NCI-H2081 (cell line): ENCODE measurements at places on chromosomes 5 and 9.

DNA sequence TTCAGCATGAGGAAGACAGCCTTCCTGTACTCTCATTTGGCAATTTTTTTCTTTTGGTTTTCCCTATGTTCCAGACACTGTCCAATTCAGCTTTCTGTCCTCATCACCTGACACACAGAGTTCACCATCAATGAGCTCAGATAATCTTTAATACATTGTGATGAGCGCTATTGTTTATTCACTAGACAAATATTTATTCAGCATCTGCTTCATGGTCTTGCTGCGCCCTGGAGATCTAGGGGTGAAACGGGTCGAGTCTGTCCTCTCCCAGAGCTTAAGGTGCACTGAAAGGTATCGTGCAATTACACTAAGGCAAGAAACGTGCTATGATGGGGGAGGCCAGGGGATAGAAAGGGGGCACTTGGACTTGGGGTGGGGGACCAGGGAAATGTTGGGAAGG, 281.6 kb downstream of the ZSWIM6 start:
- DNase-seq = no peak

DNA sequence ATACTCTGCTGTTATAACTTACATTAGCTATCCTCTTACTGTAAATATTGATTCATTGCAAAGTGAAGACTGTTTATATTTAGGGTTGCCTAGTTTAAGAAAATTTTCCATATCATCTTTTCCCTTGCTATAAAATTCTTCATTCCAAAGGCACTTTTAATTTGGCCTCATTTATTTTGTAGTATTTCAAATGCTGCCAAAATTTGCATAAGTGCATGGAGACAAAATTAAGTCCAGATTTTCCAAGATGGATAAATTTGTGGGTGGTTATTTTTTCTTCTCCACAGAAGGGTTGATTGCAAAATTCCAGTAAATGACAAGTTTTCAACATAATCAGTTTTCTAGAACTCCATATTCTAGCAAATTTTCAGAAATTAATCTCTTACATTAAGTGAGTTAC, 141.5 kb upstream of the MTAP start:
- DNase-seq = no peak

- DNase-seq = no peak
Observed at GRCh38 chr9:134360180-134360759, 34.0 kb downstream of the RXRA start.

- no peak for DNase-seq
Observed at GRCh38 chr5:1220831-1221230, 4.3 kb upstream of the SLC6A18 start.

GRCh38 chr5:8473827-8474568, 605.0 kb downstream of the MTRR start:
- DNase-seq = no peak
